ENCODE measurements at places on chromosomes 12 and 14.

DNA sequence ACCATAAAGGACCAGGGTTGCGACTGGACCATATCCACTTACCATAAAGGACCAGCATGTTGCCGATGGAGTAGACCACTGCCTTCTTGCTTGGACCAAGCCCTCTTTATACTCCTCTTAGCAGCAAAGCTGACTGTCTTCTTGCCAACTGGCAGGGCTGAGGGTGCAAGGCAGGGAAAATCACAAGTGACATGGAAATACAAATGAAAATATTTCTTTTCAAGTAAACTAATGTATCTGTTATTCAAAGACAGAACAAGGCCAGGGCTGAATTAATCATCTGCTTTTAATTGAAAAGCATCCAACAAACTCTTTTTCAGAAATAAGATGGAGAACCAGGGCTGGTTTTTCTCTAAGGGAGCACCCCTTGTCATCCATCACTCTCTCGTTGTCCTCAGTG lies at the start of gene CELA1:
TSS of gene CELA1 (minus strand) at position 99 of the 400 bp plus-strand sequence. CDS start at position 58, 41 bp downstream.
- no peak for DNase-seq

DNA sequence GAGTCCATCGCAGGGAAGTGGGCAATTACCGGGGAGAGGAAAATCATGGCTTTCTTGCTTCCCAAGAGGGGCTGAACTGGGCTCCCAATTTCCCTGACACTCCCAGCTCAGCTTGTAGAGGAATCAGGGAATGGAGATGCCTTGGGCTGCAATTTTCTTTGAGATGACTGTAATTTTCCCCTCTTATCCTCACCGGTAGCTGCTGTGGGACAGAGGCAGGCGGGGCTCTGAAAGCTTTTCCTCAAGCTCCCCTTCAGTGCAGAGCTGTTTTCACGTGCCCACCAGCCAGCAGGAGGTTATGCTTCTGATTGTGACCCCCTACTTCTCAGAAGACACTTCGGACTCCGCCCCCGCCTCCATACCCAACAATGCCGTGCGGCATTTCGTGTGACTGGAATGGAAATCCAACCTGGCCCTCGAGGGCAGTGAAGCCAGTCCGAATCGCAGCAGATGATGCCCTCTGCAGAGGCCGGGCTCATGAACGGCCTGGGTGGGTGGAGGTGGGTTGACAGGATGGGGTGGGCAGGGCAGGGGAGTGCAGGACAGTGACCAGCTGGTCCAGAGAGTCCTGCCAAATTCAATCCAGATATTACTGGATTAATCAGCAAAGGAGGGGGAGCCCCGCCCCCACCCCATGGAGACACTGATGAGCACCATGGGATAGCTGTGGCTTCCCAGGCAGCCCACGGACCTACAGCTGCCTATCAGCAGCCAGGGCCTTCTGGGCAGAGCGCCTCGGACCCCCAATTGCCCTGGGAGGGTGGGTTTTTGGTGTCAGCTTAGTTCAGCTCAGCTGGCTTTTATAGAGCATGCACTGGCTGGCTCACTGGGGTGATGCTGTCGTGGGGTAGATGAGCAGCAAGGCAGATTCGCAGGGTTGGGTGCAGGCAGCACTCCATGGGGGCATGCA lies 37.6 kb downstream of the RTL1 start:
- no peak for DNase-seq

DNA sequence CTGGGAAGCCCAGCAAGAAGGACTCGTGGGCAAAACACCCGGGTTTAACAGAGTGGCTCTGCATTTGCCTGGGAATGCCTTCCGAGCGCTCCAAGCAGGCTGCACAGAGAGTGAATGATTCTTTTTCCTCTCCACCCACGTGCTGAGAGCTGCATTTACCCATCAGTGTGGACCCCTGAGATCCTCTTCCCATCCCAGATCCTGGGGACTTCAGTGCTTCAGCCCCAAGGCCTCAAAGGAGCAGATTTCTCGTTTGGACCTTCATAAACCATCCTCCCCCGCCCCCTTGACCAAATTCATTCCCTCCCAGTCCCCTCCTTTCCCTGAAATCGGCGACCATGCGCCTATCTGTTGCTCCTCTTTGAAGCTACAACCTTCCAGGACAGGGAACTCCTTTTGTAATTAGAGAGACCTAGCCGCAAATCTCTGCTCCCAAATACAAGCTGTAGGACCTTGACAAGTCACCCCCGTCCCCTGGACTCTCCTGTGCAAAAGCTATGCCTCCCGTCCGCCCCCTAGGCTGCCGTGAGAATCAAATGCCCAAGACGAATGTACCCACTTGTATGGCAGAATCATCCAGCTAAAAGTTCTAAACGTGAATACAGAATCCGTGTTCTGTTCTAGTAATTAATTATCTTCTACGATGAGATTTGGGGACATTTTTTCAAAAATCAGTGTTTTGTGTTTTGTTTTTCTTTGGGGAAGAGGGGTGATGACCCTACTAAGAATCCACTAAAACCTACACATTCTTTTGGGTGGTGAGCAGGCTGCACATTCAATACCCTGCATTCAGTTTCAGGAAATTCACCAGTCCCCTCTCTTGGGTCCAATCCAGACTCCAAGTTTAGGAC lies 8.8 kb downstream of the TBX5 start:
- no peak for DNase-seq

DNA sequence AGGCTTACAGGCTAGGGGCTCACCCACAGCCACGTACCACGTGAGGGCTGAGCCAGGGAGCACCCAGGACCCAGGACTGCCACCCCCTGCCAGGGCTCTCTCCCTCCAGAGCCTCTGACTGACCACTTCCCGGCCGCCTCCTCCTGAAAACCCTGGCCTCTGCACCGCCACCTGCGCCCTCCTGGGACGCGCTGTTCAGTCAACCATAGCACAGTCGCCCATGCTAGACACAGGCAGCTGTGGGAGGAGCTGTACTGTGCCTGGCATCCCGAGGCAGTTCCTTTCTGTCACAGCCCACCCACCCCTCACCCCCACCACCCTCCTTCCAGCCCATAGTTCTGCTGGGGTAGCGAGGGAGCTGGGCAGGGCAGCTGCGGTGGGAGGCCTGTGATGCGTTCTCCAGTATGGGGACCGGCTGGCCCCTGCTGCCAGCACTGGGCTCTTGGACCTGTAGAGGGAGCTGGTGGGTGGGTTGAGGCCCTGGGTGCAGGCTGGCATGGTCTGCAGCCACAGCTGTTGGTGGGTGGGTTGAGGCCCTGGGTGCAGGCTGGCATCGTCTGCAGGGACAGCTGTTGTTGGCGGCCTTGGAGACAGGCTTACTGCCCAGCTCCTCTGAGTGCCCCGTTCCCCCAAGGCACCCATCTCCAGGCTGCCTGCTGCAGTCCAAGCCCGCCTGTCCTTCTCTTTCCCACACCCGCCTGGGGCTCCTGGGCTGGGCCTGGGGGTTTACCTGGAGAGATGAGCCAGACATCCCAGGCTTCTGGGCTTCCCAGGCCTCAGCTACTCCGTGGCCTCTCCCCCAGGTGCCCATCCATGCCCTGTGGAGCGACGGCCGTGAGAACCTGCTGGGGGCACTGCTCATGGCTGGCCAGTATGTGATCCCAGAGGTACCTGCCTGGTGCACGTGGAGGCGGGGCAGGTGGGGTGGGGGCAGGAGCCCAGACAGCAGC lies 11.5 kb downstream of the ASPG start:
- no peak for DNase-seq

- DNase-seq = no peak
Observed at GRCh38 chr14:20499881-20500280, 5.5 kb upstream of the RNASE10 start.

GRCh38 chr12:27185234-27186021 lies 58.7 kb upstream of the STK38L start:
- DNase-seq = no peak

GRCh38 chr14:99265571-99265970 lies 6.4 kb downstream of the BCL11B start:
- DNase-seq = no peak

DNA sequence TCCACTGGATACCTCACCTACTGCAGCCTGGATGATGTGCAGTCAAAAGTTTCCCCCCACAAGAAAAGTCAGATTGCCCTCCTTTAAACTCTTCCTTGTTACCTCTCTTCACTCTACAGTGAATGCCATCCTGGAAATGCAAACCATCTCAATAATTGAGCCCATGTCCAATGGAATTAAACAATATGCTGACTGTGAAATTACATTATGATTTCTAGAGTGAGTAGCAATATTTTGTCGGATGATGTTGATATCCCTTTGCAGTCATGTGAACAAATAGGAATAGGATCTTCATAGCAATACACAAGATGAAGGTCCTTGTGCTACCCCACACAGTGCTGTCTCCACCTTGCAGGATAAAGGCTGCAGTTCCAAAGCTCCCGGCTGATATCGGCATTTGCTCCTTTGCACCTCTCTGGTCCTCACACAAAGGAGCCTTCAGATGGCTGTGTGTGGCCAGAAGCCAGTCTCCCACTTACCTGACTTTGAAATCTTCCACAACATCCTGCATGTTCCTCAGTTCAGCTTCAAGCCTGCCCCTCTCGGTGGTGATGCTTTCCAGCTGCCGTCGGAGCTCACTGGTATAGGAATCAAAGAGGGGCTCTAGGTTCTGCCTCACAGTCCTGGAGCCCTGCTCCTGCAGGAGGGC lies 1.5 kb downstream of the KRT75 start:
- no peak for DNase-seq

GRCh38 chr14:100317912-100318808 lies 5.0 kb upstream of the SLC25A47 start:
- peak; percentile 71 for DNase-seq

GRCh38 chr14:33406766-33407165 lies 468.1 kb downstream of the NPAS3 start:
- DNase-seq = no peak

DNA sequence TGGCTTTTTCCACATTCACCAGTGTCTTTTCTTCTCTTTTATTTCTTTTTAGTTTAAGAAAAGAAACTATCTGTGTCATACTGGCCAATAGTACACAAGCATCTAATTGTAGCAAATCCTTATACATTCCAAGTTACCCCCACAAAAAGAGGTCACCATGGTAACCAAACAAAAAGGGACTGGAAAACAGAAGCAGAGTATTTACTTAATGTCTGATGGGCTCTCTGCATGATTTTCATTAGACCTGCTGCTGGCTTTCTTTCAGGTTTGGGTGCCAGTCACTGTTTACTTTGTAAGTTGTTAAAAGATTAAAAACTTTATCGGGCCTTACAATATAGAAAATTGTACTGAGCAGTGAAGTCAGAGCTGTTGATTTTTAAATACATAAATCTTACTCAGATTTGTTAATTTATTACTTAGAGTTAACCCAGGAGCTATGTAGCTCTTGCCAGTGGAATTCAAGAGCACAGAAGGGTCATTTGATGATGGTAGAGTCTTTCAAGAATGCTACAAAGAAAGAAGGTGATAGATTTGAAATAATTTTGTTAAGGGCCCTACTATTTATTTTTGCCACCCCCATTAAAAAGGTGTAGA lies 123.9 kb downstream of the BRMS1L start:
- DNase-seq = no peak

DNA sequence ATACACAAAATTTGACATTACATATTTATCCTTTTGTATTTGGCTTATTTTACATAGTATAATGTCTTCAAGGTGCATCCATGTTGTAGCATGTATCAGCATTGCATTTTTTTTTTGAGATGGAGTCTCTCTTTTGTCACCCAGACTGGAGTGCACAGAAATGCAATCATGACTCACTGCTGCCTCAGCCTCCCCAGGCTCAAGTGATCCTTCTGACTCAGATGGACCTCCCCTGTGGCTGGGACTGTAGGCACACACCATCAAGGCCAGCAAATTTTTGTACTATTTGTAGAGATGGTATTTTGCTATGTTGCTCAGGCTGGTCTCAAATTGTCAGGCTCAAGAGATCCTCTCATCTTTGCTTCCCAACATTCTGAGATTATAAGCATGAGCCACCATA lies 214.4 kb upstream of the ALG10B start:
- no peak for DNase-seq

GRCh38 chr14:32192712-32193373 lies 9.0 kb upstream of the RNU6-7 start:
- DNase-seq = no peak

DNA sequence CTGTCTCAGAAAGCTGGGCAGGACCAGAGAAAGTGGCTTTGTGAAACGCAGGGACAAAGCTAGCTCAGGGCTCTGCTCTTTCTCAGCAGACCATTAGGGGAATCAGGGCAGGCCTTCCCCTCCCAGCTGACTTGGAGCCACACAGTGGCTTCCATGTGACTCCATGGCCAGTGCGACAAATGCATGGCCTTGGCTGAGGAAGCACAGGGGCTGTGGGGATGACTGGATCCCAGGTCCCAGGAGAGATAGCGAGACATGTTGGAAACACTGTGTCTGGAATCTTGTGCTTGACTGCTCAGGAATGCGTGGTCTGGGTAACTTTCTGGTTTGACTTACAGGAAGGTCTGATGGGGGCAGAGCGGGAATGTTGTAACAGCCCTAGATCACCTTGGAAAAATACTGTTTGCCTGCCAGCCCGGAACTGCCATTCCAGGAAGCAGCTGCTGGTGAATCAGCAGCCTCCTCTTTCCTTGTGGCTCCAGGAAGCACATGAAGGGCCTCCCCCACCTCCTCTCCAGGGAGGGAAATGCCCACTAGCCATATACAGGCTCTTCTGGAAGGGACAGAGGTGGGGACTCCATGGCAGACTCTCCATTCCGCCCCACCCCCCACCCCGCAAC lies 133.5 kb upstream of the HIF1A start:
- DNase-seq = no peak

DNA sequence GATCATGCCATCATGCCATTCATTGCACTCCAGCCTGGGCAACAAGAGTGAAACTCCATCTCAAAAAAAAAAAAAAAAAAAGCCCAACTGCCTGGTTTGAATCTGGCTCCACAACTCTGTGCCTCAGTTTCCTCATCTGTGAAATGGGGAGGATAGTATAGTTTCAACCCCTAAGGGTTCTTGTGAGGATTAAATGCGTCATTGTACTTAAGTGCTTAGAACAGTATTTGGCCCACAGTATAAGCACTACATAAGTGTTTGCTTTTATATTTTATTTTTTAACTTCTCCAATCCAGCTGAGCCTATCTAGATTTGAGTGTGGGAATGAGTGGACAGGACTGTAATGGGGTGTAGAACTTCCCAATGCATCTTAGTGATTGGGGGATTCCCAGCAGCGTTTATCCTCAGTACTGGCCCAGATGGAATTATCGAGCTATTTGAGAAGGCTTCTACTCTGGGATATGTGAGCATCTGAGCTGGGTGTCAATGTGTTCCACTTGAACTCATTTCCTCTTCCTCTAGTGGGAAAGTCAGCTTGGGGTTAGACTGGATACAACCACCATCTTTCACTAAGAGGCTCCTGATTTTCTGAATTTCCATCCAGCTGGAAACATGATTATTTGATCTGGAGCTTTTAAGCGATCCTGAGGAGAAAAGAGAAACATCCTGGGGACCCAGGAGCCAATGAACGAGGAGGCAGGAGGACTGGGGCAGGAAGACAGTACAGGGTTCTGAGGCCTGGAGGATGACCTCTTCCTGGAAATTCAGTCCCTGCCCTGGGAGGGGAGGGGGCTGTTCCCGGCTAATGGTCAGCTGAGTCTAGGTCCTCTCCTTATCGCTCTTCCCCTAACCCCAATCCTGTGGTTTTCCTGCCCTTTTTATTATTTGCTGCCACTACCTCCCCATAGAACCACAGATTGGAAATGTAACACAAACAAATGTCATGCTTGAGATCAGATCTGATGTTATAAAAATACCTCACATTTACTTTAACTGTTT lies 9.3 kb upstream of the ESPL1 start:
- DNase-seq = no peak

GRCh38 chr14:105253329-105253682 lies 5.0 kb downstream of the BTBD6 start:
- DNase-seq = no peak

All from bone marrow (tissue), 2 donors.